ENCODE measurements at places on chromosomes 3 and 15. TPM values are rescaled to one million over a fixed set of nuclear protein-coding genes. Genes with fewer than 3 reads are reported as not detected.

DNA sequence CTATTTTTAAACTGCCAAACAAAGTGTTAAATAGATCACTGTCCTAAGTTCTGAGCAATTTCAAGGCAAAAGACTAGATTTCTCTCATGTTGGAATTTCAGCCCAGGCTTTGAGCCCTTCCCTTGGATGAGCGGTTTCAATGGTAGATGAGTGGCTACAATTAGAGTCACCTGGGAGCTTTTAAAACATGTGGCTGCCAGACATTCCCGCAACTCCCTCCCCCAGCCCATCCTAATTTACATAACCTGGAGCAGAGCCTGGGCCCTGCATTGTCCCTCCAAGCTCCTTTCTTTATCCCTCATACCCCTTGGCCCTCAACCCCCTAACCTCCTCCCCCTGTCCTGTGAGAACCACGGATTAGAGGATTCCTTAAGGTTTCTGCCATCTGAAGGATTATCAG, 357.5 kb upstream of the UMPS start:
- no peak for DNase-seq
- peaks cover 16% of the 10 kb centered on the region for H3K27me3 ChIP-seq
- H3K36me3 ChIP-seq = no peaks in the 10 kb centered on the region
- no peaks in the 10 kb centered on the region for H3K4me1 ChIP-seq
- no peak overlapping the region for H3K27ac ChIP-seq

DNA sequence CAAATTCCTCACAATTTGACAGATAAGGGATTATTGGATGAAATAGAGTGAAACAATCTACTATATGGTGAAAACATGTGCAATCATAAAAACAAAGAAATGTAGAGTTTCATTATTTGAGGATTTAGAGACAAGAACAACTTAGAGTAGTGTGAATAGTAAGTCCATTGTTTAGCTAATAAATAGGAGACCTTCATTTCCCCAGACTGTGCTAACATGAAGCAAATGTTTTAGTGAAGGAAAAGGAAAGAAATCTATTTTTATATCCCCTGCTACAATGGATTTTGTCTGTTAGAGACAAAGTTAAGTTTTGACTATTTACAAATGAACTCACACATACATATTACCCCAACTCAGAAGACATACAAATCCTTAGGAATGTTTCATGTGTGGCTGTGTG, 77.8 kb downstream of the EFL1 start:
- H3K36me3 ChIP-seq = peaks cover 1% of the 10 kb centered on the region
- H3K27ac ChIP-seq = no peak overlapping the region
- no peaks in the 10 kb centered on the region for H3K27me3 ChIP-seq
- H3K4me1 ChIP-seq = no peaks in the 10 kb centered on the region
- no peak for DNase-seq

The ADGRG7 gene
- total RNA-seq = not detected

- H3K36me3 ChIP-seq = no peaks in the 10 kb centered on the region
- H3K27me3 ChIP-seq = no peaks in the 10 kb centered on the region
- H3K4me1 ChIP-seq = no peaks in the 10 kb centered on the region
- no peak for DNase-seq
Observed at GRCh38 chr3:81823882-81824395, 62.5 kb upstream of the GBE1 start.

DNA sequence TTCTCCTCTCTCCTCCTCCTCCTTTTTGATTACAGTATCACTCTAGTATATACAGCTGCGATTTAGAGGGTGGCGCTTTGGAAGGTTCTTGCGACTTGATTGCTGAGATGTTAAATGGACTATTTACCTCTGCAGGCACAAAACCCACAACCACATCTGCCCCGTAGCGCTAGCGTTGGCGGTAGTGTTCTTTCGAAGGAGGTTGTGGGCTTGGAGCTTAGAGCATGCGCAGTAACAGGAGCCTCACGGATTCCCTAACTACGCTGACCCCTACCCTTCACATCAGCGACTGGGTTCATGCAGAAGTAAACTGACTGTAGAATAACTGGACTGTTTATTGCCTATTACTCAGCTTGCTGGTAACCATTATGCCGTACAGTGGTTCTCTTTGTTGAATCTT, 58.0 kb downstream of the CGGBP1 start:
- H3K27ac ChIP-seq = no peak overlapping the region
- peak; percentile 20 for DNase-seq
- peak overlapping the region; percentile 7 for H3K4me3 ChIP-seq
- peaks cover 36% of the 10 kb centered on the region for H3K4me1 ChIP-seq

The CCR4 gene
- 60.3 TPM for total RNA-seq

GRCh38 chr15:74318376-74319137, 48.9 kb downstream of the CYP11A1 start:
- peaks cover 46% of the 10 kb centered on the region for H3K4me1 ChIP-seq
- no peak overlapping the region for H3K4me3 ChIP-seq
- no peaks in the 10 kb centered on the region for H3K27me3 ChIP-seq

The RAB5A gene
- 43.5 TPM for total RNA-seq

GRCh38 chr3:176590722-176591121, 606.6 kb downstream of the TBL1XR1 start:
- DNase-seq = no peak
- H3K27ac ChIP-seq = no peak overlapping the region
- H3K4me1 ChIP-seq = no peaks in the 10 kb centered on the region
- no peaks in the 10 kb centered on the region for H3K36me3 ChIP-seq

The BNC1 gene
- total RNA-seq = not detected

The MGA gene
- 33.0 TPM for total RNA-seq

DNA sequence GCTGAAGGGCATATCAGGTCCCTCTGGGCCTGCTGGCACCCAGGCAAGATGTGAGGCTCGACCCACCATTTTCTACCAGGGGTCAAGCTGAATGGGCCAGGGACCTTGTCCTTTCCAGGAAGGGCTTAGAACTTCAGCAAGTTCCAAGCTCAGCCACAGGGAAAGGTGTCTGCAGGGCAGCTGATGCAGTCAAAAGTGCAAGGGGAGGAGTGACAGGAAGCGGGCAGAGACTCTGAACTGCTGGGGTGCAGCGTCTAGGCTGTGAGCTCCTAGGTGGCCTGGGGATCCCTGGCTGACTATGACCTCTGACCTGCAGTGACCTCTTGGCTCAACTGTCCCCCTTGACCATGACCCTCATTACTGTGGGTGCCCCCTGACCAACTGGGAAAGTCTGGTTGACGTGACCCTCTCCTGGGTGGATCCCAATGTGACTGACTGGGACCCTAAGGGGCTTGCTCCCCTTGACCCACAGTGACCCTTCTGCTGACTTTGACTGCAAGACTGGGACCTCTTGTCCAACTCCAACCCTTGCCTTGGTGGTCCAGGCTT, 14.4 kb upstream of the SEC13 start:
- peaks cover 5% of the 10 kb centered on the region for H3K27me3 ChIP-seq
- H3K4me3 ChIP-seq = no peak overlapping the region
- peaks cover 16% of the 10 kb centered on the region for H3K4me1 ChIP-seq
- H3K36me3 ChIP-seq = no peaks in the 10 kb centered on the region

DNA sequence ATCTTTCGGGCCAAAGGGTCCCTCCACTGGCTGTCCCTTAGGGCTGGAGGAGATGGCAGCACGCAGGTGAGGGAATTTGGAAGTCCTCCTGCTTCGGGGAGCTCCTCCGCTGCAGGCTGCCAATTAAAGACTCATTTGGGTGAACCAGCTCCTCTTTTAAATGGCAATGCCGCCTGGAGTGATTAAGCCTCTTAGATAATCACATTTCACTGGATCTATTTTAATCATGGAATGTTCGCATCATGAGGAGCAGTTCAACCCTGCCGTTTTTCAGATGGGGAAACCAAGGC, 117.9 kb downstream of the LIPC start:
- H3K36me3 ChIP-seq = peaks cover 16% of the 10 kb centered on the region
- no peak overlapping the region for H3K4me3 ChIP-seq
- peaks cover 59% of the 10 kb centered on the region for H3K4me1 ChIP-seq

GRCh38 chr15:63879211-63879610, 45.5 kb upstream of the HERC1 start:
- no peak overlapping the region for H3K27ac ChIP-seq
- H3K27me3 ChIP-seq = no peaks in the 10 kb centered on the region
- H3K4me1 ChIP-seq = peaks cover 4% of the 10 kb centered on the region

The PLA2G4E gene
- total RNA-seq = not detected

DNA sequence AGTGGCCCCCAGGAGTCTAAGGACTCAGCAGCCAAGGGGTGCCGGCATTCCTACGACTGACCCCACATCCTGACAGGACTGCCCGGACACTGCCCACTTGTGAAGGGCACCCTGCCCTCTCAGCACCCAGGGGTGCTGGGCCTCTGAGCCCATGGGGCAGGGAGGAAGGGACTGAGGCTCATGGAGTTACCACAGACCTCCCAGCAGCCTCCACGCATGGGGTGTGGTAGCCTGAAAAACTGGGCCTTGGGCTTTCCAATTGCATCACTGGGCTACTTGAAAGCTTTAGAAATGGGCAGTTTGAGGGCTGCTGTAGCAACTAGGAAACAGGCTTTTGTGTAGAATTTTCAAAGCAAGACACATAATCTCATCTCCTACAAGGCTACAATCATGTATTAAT, 13.2 kb downstream of the TKT start:
- no peak for DNase-seq
- peak overlapping the region; percentile 25 for H3K27ac ChIP-seq
- H3K4me1 ChIP-seq = peaks cover 7% of the 10 kb centered on the region
- H3K4me3 ChIP-seq = no peak overlapping the region
- peaks cover 14% of the 10 kb centered on the region for H3K36me3 ChIP-seq

DNA sequence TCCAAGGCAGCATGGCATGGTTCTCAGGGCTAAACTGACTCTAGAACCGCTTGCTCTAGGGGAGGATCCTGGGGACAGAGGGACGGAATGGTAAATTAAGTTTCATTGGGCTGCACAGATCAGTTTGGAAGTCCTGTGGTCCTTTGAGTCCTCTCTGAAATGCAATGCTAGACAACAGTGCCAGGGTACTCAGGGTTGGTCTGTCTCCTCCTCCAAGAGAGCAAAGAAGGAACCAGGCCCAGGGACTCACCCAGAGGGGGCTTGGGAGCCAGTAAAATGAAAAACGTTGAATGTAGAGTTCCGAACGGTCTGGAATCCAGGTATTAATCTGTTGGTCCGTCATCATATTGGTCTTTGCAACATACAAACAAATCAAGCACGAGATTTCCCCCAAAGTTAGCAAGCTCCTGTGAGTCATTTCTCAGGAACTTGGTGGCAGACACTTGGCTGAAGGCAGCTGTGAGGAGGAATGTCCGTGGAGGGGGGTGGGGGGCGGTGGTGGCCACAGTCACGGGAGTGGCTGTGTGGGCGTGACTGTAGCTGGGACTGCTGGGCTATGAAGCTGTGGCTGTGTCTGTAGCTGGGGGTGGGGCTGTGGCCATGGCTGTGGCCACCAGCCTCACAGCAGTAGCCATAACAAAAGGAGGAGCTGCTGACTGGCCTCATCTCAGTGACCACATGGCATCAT, 361.0 kb downstream of the SHQ1 start:
- no peaks in the 10 kb centered on the region for H3K36me3 ChIP-seq
- DNase-seq = no peak
- H3K27ac ChIP-seq = peak overlapping the region; percentile 13
- no peak overlapping the region for H3K4me3 ChIP-seq
- no peaks in the 10 kb centered on the region for H3K27me3 ChIP-seq
- H3K4me1 ChIP-seq = peaks cover 28% of the 10 kb centered on the region

The ZCWPW2 gene
- 0.50 TPM for total RNA-seq

GRCh38 chr3:124288996-124289395, 297.1 kb upstream of the ROPN1 start:
- peaks cover 15% of the 10 kb centered on the region for H3K27me3 ChIP-seq
- no peak for DNase-seq
- H3K36me3 ChIP-seq = no peaks in the 10 kb centered on the region
- no peak overlapping the region for H3K27ac ChIP-seq

- H3K36me3 ChIP-seq = no peaks in the 10 kb centered on the region
- no peak overlapping the region for H3K4me3 ChIP-seq
- no peaks in the 10 kb centered on the region for H3K27me3 ChIP-seq
- H3K27ac ChIP-seq = no peak overlapping the region
- H3K4me1 ChIP-seq = no peaks in the 10 kb centered on the region
- DNase-seq = no peak
Observed at GRCh38 chr3:69770976-69771634, 31.8 kb downstream of the MITF start.

The CFAP92 gene
- 0.10 TPM for total RNA-seq

GRCh38 chr3:59483191-59483590, 433.4 kb upstream of the CFAP20DC start:
- no peak overlapping the region for H3K27ac ChIP-seq
- no peak overlapping the region for H3K4me3 ChIP-seq
- DNase-seq = no peak
- H3K36me3 ChIP-seq = peaks cover 3% of the 10 kb centered on the region
- peaks cover 28% of the 10 kb centered on the region for H3K4me1 ChIP-seq

DNA sequence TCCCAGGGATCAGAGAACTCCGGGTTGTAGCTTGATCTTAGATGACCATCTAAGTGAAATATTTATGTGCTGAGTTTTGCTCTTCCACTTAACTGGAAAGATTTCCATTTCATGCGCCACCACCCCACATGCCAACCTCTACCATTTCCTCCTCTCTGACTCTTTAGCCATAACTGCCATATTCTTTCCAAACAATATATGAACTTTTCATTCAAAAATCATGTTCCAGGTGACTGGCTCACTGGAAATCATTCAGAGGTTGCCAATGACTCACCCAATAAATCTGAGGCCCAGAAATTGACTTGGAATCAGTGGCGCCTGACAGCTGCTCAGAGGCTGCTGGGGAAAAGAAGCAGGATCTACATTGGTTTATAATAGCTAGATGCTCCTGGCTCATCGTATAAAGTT, 31.6 kb upstream of the FAM174B start:
- peaks cover 10% of the 10 kb centered on the region for H3K27me3 ChIP-seq
- H3K27ac ChIP-seq = no peak overlapping the region
- H3K36me3 ChIP-seq = no peaks in the 10 kb centered on the region
- DNase-seq = no peak
- no peaks in the 10 kb centered on the region for H3K4me1 ChIP-seq
- H3K4me3 ChIP-seq = no peak overlapping the region

GRCh38 chr3:52429031-52429430, 15.9 kb downstream of the SEMA3G start:
- DNase-seq = no peak
- H3K27ac ChIP-seq = no peak overlapping the region
- peaks cover 6% of the 10 kb centered on the region for H3K27me3 ChIP-seq
- peaks cover 1% of the 10 kb centered on the region for H3K4me1 ChIP-seq

The RETNLB gene
- total RNA-seq = not detected

DNA sequence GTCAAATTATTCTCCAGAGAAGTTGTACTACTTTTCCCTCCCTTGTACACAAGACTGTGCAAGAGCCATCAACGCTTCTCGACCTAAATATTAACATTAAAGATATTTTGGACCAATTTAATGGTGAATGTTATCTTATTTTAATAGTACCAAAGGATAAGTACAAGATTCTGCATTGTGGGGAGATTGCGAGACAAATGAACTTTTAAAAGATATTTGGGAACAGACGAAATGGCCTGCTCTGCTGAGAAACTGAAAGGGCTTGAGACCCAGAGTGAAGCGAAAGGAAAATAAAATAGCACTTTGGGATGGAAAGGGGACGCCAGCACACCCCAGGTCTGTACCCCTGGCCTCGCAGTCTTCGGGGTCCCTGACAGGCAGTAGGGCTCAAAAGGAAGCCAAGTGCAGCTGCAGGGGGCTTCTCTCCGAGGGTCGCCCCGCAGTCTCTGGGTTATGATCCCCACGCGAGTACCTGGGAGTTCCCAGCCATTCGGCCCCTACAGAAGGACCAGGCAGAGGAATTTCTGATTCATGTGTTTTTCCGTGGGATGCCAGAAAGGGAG, 97.6 kb upstream of the VGLL3 start:
- peak overlapping the region; percentile 36 for H3K27ac ChIP-seq
- H3K27me3 ChIP-seq = peaks cover 5% of the 10 kb centered on the region

Data from activated CD4-positive, alpha-beta T cell treated with anti-CD3 and anti-CD28 coated beads, Interleukin-2, amount 10 ng/mL, durations not matched to agents 7 days and 5 days (primary cell).